ENCODE measurements at places on chromosomes 5 and 9.

DNA sequence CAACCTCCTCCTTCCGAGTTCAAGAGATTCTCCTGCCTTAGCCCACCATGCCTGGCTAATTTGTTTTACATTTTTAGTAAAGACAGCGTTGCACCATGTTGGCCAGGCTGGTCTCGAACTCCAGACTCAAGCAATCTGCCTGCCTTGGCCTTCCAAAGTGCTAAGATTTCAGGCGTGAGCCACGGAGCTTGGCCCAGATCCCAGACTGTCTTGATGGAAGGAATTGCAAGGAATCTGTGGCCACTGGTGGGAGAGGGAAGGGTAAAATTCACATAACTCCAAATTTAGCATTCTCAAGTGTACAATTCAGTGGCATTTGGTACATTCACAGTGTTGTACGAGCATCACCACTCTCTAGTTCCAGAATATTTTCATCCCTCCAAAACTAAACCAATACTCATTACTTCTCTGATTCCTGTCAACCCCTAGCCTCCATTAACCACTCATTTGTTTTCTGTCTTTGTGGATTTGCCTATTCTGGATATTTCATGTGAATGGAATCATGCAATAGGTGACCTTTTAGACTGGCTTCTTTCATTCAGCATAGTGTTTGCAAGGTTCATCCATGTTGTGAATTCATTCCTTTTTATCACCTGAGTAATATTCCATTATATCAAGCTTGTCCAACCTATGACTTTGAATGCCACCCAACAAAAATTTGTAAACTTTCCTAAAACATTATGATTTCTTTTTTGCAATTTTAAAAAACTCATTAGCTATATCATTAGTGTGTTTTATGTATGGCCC lies 8.9 kb upstream of the MYO10 start:
- DNase-seq, result no peak

DNA sequence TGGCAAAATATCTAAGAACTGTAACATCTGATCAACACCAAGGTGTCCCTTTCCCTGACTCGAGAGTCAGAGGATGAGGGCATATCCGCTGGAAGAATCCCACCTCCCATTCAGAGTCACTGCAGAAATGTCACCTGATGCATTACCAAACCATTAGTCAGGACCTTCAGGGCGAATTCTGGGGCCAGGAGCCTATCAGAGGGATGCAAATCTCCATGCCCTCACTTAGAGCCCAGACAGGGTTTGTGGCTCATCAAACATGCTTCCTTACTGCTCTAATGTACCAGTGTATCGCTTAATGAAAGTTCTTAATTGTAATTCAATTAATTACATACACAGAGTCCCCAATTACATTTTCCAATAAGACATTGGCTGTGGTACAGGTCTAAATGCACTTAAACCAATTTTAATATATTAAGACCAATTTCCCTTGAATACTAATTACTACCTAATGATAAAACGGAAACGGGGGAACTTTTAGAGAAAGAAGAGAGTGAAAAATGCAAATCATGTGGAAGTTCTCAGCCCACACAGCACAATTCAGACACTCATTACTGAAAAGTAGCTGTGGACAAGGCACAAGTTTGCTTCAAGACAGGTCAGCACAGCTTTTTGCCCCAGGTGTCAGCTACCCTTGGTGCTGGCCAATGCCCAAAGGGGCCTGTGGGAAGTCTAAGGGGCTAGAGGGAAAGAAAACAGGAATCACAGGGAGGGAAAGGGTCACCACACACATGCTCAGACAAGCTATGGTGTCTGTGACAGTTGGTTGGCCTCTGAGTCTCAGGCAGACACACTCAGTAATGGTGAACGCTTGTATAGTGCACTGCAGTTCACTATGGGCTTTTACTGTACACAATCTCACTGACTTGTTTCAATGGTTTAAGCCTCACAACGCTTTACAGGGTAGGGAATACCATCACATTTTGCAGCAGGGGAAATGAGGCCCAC lies 211.6 kb downstream of the MAPKAP1 start:
- no peak for DNase-seq

- no peak for DNase-seq
Measured at GRCh38 chr5:11873587-11873986, 30.7 kb downstream of the CTNND2 start.

- no peak for DNase-seq
Measured at GRCh38 chr5:69509212-69509611, 16.6 kb downstream of the OCLN start.

- no peak for DNase-seq
Measured at GRCh38 chr9:100170085-100170484, 71.0 kb downstream of the INVS start.

GRCh38 chr9:97705354-97705950 lies 8.3 kb upstream of the XPA start:
- DNase-seq, result no peak

GRCh38 chr9:4855841-4856240 lies 63.1 kb downstream of the RCL1 start:
- no peak for DNase-seq

- no peak for DNase-seq
Measured at GRCh38 chr9:85605905-85606304, 135.8 kb downstream of the AGTPBP1 start.

- no peak for DNase-seq
Measured at GRCh38 chr9:112544477-112544876, 57.9 kb downstream of the KIAA1958 start.

DNA sequence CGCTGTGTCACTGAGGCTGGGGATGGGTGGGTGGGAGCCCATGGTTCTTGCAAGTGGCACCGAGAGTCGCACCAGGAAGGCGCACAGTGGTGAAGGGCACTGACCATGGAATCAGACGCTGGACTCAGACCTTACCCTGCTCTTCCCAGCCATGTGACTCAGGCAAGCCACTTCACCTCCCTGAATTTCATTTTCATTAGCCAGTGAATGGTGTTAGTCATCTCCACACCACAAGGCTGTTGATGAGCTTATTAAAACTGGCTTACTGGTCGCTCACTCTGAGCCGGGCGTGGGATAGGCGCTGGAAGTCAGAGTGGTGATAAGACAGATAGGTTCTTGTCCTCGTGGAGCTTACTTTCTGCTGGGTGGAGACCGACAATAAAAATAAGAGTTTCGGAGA lies 25.1 kb downstream of the FGF18 start:
- no peak for DNase-seq

GRCh38 chr5:180470361-180470760 lies 23.8 kb upstream of the CNOT6 start:
- DNase-seq, result no peak

DNA sequence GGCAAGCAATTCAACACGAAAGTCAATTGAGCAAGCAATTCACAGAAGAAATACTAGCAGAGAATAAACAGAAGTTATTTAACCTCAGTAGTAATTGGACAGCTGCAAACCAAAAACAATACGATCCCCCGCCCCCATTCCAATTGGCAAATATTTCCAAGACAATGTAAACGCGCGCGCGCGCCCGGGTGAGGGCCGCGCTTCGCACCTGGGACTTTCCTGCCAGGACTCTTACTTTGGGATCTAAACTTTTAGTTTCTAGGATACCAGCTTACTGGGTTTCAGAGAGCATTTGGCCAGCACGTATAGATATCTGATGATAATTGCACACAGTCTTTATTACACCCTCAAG lies 8.6 kb downstream of the RUFY1 start:
- peak; percentile 10 for DNase-seq

DNA sequence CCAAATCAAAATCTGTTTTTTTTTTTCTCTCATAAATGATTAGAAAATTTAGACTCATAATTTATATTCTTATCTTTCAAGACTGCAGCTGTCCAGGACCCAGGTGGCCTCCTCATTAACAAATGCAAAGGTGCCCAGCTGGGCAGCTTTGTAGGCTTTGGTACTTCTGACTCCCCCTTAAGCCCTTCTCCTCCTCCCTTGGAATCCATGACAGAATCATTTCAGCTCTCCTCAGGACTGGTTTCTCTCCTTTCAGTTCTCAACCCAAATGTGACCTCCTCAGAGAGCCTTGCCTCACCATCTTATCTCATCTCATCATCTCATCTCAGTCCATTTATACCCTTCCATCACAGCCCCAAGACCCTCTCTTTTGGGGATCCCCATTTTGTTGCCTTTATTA lies 221.7 kb downstream of the KIAA0825 start:
- DNase-seq, result no peak

DNA sequence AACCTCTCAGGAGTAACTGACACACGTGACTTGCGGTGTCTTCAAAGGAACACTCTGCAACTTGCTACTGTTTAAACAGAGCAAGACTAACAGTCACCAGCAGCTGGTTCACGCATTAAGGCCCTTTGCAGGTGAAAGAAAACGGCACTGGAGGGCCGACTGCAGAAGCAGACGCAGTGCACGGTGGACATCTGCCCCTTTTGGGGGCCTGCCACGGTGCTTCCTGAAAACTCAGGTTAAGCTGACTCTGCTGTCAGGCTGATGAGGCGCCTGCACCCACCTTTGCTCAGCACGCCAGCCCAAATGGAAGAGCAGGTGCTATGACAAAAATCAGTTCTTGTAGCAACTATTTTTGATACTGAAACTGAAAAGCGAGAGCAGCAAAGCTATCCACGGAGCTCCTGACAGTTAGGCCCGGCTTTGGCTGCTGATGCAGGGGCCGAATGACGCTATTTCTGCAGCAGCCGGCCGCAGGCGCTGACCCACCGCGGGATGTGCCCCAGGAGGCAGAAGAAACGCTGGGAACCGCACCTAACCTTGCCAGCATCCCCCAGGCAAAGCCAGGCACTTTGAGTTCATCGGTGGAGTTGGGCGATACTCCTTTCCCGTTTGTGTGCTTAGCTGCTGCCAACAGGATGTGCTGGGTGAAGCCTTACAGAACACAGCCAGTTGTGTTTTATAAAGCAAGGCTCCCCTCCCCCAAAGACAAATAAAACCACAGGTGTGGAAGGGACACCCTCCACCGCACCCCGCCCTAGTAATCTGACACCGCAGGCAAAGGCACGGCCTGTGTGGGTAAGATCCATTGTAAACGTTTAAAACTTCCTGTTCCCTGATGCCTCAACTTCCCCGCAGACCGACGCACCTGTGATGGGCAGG lies 21.1 kb upstream of the TERT start:
- DNase-seq, result peak; percentile 69

DNA sequence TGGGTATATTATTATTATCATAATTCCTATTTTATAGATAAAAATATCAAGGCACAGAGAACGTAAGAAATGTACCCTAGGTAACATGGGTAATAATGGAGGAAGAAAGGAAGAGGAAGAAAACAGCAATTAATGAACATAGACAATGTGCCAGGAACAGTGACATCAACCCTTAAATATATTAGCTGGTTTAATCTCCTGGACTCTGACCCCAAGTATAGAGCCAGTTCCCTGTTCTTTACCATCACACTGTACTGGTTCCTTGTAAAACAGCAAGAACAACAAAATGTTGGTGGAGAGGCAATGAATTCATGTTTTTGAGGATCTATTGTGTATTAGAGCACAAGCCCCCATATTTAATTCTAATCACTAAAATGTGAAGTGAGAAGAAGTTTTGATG lies 192.1 kb downstream of the SMC2 start:
- DNase-seq, result no peak

- no peak for DNase-seq
Measured at GRCh38 chr9:114674076-114674797, 7.8 kb downstream of the TEX48 start.

GRCh38 chr5:181219262-181220177 lies 3.6 kb upstream of the TRIM41 start:
- DNase-seq, result no peak

DNA sequence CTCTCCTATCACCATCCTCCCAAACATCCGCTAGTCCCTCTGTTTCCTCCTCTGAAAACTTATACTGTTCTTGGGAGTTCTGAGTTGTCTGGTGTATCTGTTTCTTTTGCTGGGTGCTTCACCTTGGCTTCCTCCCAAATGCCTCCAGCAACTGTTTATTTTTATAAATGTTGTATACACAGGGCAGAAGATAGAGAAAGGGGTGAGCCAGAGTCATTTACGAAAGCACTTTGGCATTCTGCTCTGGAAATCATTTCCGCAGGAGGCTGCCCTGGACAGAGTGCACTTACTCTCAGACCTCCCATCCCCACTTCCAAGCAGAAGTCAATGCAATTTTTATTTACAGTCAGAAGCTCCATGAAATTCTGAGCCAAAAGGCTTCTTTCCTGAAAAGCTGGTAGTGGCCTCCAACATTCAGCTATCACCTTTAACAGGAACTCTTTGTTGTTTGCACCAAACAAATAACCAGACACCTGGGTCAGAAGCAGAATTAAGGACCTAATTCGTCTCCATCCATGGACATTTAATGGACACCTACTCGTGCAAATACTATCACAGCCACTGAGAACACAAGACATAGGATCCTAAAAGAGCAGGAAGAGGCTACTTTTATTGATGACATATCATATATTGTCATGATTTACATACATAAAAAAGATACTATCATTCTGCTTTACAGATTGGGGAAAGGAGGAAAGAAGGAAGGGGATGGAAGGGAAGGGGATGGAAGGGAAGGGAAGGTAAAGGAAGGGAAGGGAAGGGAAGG lies 229.5 kb upstream of the PAPPA start:
- DNase-seq, result no peak

GRCh38 chr5:21654-22233 lies 70.2 kb upstream of the PLEKHG4B start:
- no peak for DNase-seq

- DNase-seq, result no peak
Measured at GRCh38 chr5:65819905-65820240, 97.9 kb downstream of the NLN start.

DNA sequence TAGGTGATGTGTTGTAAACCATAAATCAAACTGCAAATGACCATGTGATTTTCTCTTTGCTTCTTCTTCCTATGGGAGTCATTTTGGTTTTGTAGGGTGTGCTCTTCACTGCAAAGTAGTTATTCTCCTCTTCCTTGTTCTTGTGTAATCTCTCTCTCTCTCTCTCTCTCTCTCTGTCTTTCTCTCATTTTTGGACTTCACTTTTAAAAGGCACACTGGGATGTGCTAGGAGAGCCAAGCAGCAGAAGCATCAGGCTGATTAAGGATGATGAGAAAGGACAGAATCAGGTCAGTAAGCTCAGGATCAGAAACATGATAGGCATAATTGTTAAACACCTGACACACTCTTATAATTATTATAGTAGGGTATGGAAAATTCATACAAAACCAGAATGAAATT lies 505.3 kb upstream of the ZNF608 start:
- DNase-seq, result no peak

GRCh38 chr9:91786132-91786896 lies 163.7 kb downstream of the ROR2 start:
- no peak for DNase-seq

All from CD4-positive, alpha-beta T cell treated with Interleukin-1 beta for 1 hour (primary cell).